Activated CD8-positive, alpha-beta T cell treated with anti-CD3 and anti-CD28 coated beads for 36 hours (primary cell): ENCODE measurements at places on chromosomes 7 and 10.
A peak's percentile ranks its signal among the peaks of the same experiment; 100 is the strongest.

DNA sequence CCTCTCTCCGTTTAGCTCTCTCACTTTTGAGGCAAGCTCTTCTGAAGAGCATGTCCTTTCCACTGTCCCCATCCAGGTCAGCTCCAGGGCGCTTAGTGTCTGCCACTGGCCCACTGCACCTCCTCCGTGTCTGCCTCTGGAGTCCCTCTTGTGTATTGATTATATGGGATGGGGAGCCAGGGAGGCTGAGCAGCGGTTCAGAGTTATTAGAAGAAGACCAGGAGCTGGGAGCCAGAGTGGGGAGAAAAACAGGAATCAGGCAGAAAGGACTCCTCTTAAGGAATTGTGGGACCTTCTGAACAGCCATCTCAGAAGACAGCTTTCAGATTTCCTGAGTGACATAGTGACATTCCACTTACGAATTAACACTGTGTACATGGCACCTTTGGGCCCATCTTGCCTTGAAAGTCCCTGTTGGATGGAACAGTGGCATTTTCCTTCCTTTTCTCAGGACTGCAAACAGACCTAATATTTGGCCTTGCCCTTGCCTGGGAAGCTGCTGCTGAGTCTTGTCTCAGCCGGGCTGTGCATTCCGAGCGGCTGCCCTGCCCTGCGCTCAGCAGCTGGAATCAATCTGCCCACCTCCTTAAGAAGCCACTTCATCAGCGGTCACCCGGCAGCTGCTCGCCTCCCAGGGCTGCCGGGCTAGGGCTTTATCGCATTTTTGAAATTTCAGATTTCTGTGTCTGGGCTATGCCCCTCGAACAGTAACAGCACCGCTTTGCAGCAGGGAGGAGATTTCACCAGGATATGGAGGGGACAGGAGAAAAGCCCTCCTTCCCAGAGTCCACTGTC lies 81.1 kb upstream of the PRKG1 start:
- no peak for DNase-seq

- no peak for DNase-seq
Observed at GRCh38 chr7:32142649-32143048, 72.4 kb upstream of the PDE1C start.

DNA sequence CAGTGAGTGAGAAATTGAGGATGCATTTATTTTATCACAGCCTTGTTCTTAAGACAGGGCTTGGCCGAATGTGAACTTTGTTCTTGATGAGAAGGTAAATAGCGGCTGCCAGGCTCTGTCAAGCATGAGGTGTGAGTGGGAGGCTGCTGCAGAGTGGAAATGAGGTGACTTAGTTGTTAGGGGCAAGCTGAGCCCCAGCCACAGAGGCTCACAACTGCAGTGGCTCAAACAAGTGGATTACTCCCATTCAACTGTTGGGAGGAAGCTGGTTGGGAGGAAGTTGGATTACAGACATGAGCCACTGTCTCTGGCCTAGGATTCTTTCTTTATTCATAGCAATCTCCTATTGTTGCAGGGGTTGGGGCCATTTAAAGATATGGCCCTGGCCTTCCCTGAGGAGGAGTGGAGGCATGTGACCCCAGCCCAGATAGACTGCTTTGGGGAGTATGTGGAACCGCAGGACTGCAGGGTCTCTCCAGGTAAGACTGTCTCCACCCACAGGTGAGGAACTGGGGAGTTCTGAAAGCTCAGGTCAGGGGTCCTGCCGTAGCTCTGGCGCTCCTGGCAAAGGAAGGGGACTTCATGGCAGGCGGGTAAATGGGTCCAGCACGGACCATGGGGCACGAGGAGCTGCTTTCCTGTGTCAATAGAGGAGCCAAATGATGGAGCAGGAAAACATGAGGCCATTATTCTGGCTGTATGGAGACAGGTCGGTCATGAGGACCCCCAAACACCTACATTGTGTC lies 7.1 kb downstream of the ZSCAN25 start:
- peak; percentile 84 for DNase-seq

- no peak for DNase-seq
Observed at GRCh38 chr7:143413123-143413522, 4.5 kb upstream of the EPHA1 start.

DNA sequence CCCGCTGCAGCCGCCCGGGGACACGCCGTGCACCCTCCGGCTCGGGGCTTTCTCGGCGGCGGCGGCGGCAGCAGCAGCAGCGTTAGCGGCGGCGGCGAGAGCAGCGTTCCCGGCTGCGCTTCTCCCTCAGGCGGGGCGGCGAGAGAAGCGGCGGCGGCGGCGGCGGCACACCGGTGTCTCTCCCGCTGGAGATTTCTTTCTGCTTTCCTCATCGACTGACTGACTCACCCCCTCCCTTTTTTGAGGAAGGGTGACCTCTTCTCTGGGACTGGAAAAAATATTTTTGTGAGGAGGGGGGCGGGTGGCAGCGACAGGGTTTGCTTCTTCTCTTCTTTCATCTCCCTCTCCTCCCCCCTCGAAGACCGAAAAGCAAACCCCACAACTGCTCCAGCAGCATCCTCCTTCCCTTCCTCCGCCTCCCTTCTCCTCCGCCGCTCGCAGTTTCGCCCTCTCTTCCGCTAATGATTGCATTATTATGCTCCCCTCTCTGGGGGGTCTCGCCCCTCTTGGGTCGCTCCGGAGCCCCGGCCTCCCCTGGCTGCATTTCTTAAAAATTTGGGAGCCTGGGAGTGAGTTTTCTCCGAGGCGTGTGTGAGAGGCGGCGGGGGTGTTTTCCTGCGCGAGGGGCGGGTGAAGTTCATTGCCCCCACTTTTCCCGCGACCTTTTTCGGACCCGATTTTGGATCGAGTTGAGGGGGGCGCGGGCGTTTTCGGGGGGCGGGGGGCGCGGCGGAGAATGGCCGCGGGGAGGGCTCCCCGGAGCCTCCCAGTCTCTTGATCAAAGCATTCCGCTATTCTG lies 411 bp downstream of the AUTS2 start:
- peak; percentile 8 for DNase-seq

DNA sequence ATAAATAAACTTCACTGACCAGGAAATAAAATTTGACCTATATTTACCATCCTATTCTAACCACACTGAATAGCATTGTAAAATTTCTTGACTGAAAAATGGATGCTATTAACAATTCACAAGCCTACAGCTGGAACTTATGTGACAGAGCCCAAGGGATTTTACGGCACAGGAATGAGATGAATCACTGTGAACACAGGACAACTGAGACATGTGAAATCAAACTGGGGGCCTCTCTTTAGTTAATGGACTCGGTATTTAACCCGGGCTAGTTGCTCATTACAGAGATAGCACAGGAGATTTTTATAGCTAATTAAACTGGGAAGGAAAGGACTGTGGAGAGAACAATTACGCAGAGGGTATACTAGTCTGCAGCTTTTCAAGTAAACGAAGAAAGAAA lies 100.6 kb downstream of the MICU1 start:
- DNase-seq: no peak
